Naive B cell (primary cell): ENCODE measurements at places on chromosomes 5 and 9. TPM values are rescaled to one million over a fixed set of nuclear protein-coding genes. Genes with fewer than 3 reads are reported as not detected.

Gene IL5
- not detected for polyA plus RNA-seq

Gene SLC1A3
- polyA plus RNA-seq = not detected

Gene FAM163B
- not detected for polyA plus RNA-seq

Gene SPDL1
- polyA plus RNA-seq = 5.7 TPM

Gene PIP5K1B
- polyA plus RNA-seq = 10.2 TPM

Gene PCDHB4
- polyA plus RNA-seq = not detected

Gene ERGIC1
- polyA plus RNA-seq = 75.4 TPM

Gene ERP44
- polyA plus RNA-seq = 71.9 TPM

Gene TICAM2
- 0.89 TPM for polyA plus RNA-seq
